Amniotic stem cell (primary cell): ENCODE measurements at places on chromosomes 4 and X.

GRCh38 chr4:6278801-6279197, 9.1 kb downstream of the WFS1 start:
- DNase-seq = no peak

DNA sequence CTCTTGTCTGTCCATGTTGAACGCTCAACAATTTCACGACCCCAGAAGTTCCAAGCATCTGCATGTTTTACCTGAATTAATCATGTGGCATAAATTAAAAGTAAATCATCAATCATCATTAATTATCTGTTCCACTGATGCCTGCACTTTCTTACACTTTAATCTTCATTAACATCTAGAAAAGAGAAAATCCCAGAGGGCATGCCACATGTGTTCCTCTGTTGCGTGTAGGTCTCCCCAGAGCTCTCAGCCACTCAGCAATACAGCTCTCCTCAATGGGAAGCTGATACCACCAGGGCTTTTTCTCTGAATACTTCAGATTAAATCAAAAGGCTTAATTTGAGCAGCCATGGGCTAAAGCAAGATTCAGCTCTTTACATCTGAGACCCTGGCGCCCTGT, 722.4 kb upstream of the TENM3 start:
- no peak for DNase-seq

- DNase-seq = no peak
Observed at GRCh38 chrX:46554942-46555341, 9.7 kb upstream of the ZNF674 start.

DNA sequence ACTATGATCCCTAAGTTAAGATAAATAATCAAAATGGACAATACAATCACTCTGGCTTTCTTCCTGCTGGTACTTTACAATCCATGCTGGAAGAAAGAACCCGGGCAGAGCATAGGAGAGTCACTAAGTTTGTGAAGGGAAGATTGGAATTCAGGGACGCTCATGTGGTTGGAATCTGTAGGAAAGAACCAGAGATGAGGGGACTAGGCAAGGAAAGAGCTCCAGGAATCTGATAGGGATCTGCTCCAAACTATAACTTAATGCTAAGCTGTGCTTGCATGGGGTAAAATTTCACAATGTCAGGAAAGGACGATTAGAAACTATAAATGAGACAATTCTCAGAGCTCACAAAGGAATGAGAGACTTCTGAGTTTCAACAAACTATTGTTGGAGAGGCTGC, 167.5 kb downstream of the ADGRA3 start:
- peak; percentile 11 for DNase-seq

DNA sequence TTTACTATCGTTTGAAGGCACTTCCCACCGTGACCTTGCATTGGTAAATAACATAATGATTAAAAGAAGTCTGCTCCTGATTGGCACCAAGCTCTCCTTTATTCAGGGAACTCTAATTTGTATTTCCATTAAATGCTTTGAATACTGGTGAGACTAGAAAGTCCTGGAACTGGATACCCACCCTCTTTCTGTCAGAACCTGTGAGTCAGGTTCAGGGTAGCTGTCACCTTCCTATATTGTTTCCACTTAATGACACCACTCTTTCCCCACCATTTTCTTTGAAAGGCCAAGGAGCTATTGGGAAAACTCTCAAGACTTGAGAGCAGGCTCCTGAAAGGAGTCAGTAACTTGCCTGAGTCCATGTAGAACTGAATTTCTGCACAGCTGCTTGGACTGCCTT, 55.9 kb upstream of the RASSF6 start:
- DNase-seq = no peak

DNA sequence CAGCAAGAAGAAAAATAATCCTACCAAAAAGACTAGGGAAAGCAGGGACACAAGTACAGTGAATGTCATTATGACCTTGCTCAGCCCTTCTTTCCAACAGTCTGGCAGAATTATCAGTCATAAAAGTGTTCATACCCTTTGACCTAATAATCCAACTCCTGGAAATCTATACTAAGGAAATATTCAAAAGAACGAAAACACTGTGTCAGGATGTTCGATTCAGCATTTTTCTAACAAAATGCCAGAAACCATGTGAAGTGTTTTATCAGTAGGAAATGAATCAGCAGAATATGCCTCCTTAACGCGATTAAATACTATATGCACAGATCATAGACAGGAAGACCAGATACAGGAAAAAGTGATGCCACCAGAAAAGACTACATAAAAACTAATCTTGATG, 16.2 kb upstream of the S100G start:
- no peak for DNase-seq

DNA sequence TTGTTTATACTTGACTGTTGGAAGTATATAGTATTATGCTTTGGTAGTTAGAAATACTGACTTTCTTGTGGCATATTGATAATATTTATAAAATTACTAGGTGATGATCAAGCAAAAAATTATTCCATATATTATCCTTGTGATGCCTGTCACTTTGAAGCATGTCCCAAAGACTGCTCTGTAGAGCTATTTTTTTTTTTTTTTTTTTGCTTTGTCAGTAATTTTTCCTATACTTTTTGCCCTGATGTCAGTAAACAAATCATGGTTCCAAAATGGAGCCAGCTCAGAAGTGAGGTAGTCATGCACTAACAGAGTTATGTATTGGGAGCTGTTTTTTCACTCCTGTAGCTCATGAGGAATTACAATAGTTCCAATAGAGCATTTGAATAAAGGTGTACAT, 11.2 kb downstream of the WWC2 start:
- no peak for DNase-seq

DNA sequence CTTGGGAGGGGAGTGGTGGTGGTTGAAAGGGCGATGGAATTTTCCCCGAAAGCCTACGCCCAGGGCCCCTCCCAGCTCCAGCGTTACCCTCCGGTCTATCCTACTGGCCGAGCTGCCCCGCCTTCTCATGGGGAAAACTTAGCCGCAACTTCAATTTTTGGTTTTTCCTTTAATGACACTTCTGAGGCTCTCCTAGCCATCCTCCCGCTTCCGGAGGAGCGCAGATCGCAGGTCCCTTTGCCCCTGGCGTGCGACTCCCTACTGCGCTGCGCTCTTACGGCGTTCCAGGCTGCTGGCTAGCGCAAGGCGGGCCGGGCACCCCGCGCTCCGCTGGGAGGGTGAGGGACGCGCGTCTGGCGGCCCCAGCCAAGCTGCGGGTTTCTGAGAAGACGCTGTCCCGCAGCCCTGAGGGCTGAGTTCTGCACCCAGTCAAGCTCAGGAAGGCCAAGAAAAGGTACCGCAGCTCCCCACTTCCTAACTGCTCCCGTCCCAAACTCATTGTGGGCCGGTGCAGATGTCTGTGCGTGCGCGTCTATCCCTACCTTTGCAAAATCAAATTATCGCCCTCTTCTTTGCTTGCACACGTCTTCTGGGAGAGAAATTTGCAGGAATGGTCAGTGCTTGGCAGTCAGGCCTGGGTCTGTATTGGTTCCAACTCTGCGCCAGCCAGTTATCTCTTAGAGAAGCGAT, 533 bp downstream of the IL15 start:
- no peak for DNase-seq

- no peak for DNase-seq
Observed at GRCh38 chr4:26227601-26228229, 93.1 kb upstream of the RBPJ start.

- no peak for DNase-seq
Observed at GRCh38 chr4:114109776-114110175, 130.3 kb upstream of the ARSJ start.

DNA sequence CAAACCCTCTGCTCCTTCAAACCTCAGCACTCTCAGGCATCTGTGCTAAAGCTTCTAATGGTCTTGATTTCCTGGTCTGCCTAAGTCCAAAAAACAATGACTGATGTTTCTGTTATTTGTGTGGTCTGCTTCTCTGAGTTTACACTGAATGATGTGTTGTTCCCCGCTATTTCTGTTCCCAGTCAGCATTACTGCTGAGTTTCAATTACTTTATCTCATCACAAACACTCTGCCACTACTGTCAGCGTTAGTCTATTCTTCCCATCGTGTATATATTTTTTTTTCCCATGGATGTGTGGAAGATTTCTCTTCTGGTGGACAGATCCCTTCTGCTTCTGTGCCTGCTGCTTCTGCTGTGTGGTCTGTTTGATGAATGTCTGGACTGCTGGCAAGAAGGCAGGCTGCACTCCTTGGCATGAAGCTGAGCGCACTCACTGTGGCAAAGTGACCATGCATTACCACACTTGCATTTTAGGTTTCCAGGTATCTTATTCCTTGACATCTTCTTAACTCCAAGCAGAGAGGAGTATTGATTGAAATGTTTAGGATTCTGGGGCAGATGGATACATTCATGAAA, 106.9 kb upstream of the PAQR3 start:
- no peak for DNase-seq

GRCh38 chr4:25813448-25814106, 49.2 kb downstream of the SEL1L3 start:
- no peak for DNase-seq

DNA sequence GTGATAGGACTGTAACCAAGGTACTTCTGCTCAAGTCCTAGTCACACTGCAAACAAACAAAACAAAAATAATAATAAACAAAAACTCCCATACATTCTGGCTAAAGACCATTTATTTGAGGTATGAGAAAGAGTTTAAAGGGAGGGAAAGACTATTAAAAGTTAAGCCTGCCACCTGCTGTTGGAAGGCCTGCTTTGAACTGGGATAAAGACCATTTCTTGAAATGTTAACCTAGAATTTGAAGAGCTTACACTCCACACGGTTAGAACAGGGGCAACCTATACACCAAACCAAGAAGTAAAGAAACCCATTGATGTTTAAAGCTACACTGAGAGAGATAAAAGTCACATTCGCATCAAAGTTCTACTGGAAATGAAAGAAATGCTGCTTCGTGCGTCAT, 548.7 kb upstream of the DIPK2B start:
- no peak for DNase-seq

DNA sequence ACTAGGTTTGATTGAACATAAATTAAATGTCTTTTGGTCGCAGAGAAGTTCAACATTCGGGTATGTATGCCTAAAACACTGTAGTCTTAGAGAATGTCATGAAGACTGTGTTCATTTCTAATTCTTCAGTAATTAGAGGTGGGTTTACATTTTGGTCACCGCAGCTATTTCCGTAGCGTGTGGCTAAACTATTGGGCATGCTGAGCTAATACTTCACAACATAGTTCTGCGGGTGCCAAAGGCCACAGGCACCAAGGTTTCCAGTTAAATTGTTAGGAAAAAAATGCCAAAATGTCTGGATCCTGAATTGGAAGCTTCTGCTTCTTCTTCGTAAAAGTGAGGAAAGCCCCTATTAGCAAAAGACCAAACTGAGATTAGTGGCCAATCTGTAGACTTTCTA, 25.1 kb downstream of the SMIM31 start:
- no peak for DNase-seq

DNA sequence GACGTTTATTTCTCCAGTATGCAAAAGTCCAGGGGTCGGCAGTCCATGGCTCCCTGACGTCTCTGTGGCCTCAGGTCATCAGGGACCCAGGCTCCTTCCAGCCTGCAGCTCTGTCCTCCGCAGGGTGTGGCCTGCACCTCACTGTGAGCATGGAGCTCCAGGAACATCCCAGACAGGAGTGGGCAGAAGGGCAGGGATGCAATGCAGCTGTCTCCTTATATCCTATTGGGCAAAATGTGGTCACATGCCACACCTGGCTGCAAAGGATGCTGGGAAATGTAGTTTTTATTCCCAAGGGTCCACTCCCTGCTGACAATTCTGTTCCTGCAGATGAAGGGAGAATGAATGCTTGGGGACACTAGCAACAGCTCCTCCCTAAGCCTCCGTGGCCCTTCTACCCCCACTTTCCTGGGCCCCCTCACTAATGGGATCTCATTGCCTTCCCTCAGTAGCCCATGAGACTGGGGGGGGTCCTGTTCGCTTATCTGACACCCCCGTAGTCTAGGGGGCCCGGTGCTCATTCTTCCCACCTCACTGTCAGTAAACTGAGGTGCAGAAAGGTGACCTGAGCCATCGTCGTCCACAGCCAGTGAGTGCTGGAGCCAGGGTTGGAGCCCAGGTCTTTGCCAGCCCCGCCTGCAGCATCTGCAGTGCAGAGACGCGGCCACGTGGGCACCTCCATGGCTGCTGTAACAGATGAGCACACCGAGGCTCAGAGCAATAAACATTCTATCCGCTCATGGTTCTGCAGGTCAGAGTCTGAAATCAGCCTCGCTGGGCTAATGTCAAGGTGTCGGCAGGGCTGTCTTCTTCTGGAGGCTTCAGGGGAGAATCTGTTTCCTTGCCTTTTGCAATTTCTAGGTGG, 5.9 kb upstream of the GRPEL1 start:
- no peak for DNase-seq

DNA sequence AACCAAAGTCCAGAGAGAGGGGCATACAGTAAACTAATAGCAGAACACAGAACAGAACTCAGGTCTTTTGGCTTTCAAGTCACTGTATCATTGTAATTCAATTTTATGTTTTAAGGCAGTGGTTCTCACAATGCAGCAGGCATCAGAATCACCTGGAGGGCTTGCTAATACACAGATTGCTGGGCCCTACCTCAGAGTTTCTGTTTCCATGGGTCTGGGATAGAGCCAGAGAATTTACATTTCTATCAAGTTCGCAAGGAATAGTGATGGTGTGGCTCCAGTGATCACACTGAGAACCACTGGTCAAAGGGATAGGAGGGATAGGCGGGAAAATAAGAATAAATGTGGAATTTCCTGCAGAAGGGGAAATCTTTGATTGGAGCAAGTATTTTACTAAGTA, 36.7 kb downstream of the LANCL3 start:
- DNase-seq = no peak

DNA sequence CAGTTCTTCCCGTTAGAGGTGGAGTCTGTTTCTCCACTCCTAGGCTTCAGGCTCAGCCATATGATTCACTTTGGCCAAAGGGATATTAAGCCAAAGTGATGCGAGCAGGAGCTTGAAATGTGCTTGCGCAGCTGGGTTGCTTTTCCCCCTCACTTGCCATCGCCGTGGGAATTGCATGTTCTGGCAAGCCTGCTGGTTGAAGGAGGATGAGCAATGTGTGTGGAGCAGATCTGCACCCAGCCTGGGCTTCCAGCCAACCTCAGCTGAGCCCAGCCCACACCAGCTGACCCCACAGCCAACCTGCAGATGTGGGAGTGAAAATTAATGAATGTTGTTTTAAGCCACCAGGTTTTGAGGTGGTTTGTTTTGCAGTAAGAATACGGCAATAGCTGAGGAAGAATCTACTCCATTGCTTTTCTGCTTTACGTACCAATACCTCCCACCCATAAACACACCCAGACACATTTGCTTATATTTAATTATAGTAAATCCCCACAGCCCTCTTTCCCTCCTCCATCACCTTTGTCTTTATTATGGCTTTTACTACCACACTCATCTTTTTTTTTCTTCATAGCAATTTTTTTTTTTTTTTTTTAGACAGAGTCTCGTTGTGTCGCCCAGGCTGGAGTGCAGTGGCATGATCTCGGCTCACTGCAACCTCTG, 132.8 kb upstream of the FUNDC1 start:
- peak; percentile 53 for DNase-seq

- DNase-seq = no peak
Observed at GRCh38 chr4:133624744-133625143, 475.6 kb downstream of the PCDH10 start.
